ENCODE measurements at places on chromosomes 1 and 21.

GRCh38 chr1:15413563-15414444, 4.1 kb downstream of the EFHD2 start:
- no peak for DNase-seq

- no peak for DNase-seq
These were observed 35.8 kb downstream of the ATF6 start for GRCh38 chr1:161801955-161802354.

DNA sequence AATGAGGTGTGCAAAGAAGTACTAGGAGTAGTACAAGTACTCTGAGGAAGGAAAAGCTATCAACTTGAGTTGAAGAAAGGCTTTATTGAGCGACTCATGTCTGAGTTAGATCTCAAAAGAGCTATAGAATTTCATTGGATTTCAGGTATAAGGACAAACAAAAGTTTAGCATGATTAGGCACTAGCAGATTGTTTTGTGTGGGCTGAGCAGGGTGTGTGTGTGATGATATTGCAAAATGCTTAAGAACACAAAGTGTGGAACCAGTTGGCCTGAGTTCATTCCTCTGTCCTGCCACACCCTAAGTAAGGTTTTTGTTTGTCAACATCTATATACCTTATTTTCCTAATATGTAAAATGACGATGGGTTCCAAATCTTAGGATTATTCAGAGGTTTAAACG, 158.9 kb downstream of the KCNK2 start:
- no peak for DNase-seq

DNA sequence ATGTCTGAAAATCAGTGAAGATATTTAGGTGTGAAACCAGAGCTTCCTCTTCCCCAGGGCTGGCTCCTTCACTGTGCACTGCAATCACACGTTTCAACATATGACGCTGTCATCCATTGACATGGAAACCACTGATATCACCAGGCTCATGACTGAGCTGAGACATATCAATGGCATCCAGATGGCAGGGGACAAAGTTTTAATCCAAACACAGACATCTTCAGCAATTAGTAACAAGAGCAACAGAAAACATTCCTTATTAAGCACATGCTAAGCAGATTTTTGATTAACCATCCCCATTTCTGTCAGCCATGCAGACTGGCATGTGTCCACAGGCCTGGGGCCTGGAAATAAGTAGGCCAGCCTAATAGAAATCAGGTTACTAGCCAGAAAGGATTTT, 108.0 kb upstream of the ADAR start:
- no peak for DNase-seq

DNA sequence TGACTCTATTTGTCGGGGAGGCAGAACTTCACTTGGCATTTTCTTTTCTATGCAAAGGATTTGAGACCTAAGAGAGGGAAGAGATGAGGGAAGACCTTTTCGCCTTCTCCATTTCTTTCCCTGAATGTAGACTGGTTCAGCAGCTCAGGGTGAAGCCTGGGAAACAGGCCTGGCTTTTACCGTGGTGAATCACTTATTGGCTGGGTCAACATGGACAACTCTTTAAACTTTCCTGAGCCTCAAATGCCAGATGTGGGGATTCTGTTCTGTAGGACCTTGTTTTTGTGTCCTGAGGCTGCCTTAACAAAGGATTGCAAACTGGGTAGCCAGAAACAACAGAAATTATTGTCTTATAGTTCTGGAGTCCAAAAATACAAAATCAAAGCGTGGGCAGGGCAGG, 455.8 kb upstream of the VAMP3 start:
- no peak for DNase-seq

- no peak for DNase-seq
These were observed 398.3 kb downstream of the KCNT2 start for GRCh38 chr1:196209983-196210382.

GRCh38 chr1:99180915-99181314, 83.4 kb upstream of the PLPPR4 start:
- no peak for DNase-seq

DNA sequence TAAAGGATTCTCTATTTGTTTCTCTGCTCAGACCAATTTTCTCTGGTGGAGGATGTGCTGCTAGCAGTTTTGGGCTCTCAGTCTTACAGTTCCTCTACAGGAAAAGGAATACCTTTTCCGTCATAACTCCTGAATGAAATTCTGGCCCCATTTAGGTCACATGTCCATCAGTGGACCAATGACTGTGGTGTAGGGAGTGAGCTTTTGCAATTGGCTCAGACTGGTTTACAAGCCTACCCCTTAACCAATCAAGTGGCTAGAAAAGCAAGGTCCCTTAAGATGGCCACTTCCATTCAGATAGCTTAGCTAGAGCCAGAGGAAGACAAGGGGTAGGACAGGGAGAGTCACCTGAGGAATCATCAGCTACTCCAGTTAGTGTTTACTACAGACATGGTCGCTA, 16.4 kb upstream of the ZNF281 start:
- no peak for DNase-seq

- no peak for DNase-seq
These were observed 34.8 kb downstream of the LRIF1 start for GRCh38 chr1:110928904-110929303.

GRCh38 chr1:232577772-232578171, 52.2 kb downstream of the SIPA1L2 start:
- DNase-seq: no peak

GRCh38 chr1:229056046-229056445, 214.9 kb upstream of the RAB4A start:
- no peak for DNase-seq

DNA sequence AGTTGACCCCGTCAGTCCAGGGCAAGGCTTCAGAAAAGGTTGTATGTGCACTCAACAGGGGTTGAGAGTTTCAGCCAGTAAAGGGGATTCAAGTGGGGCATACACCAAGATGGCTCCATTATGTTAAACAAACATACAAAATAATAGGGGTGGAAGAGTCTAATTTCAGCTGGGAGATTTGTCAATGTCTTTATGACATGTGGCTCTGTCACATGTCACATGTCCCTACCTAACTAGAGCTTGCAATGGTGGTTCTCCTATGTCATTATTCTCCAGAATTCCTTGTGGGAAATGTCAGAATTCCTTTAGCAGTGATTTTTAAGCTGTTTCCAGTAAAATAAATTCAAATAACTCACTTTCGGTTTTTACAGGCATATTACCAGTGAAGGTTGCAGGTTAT, 392.0 kb upstream of the ADGRL4 start:
- DNase-seq: no peak

All from occipital lobe (tissue), 3 donors.